Thyroid gland (tissue), 4 donors: ENCODE measurements at places on chromosomes 7 and 10. TPM values are rescaled to one million over a fixed set of nuclear protein-coding genes. Genes with fewer than 3 reads are reported as not detected.

DNA sequence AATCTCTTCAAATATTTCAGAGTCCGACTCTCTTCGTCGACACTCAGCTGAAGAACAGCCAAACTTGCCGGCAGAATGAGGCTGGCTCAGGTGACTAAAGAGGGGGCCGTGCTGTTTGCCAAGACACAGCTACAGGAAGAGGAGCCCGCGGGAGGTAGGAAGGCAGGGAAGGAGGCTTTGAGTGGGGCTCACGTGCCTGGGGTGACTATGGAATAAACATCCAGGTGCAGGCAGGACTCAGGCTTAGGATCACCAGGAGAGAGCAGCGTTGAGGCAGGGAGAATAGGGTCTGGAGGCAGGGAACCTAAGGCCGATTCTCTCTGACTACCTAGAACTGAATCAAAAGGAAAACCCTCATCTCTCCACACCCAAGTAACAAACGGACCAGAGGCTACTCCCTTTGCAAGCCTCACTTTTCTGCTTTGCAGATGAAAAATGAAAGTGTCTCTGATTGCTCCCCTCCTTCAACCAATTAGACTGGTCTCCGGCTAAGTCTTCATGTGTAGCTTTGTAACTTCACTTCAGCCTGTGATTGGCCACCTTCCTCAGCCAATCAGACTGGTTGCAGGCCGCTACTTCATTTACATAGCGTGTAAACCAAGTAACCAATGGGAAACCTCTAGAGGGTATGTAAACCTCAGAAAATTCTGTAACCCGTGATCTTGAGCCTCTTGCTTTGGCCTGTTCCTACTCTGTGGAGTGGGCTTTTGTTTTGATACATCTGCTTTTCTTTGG is 19.7 kb upstream of the BNIP3 start:
- H3K27ac ChIP-seq: peak overlapping the region; percentile 4
- no peaks in the 10 kb centered on the region for H3K36me3 ChIP-seq
- no peak overlapping the region for H3K4me3 ChIP-seq
- no peaks in the 10 kb centered on the region for H3K27me3 ChIP-seq

- H3K27ac ChIP-seq: no peak overlapping the region
- no peak overlapping the region for H3K4me3 ChIP-seq
- H3K27me3 ChIP-seq: no peaks in the 10 kb centered on the region
Observed at GRCh38 chr7:14834456-14834855, 68.1 kb downstream of the DGKB start.

- no peaks in the 10 kb centered on the region for H3K4me1 ChIP-seq
- DNase-seq: no peak
- H3K36me3 ChIP-seq: peaks cover 5% of the 10 kb centered on the region
- H3K27ac ChIP-seq: no peak overlapping the region
- H3K4me3 ChIP-seq: no peak overlapping the region
Observed at GRCh38 chr10:49752584-49752983, 9.5 kb downstream of the OGDHL start.

TAS2R3 gene
- total RNA-seq: 4.5 TPM

MKX gene
- 3.6 TPM for total RNA-seq

CDNF gene
- total RNA-seq: 5.0 TPM

GRCh38 chr10:103747193-103747865 is 108.0 kb downstream of the SH3PXD2A start:
- no peaks in the 10 kb centered on the region for H3K36me3 ChIP-seq
- H3K27me3 ChIP-seq: no peaks in the 10 kb centered on the region
- no peaks in the 10 kb centered on the region for H3K4me1 ChIP-seq
- H3K4me3 ChIP-seq: no peak overlapping the region

DNA sequence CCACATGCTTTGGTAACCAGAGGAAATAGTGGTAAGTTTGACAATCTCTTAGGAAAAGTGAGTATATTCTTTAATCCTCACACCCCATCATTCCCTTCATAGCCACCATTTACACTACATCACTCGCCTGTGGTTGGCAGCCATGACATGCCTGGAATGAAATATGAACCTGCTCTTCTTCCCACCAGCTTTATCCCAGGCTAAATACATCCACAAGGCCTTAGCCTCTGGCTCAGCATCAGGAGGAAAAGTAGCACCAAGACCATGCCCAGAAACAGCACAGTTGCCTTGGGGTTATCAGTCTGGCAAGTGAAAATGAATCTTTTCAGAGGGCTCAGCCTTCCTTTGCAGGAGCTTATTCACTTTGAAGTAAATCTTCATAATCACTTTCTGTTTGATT is 40.3 kb downstream of the SGCE start:
- H3K27ac ChIP-seq: no peak overlapping the region
- peaks cover 1% of the 10 kb centered on the region for H3K4me1 ChIP-seq
- no peak overlapping the region for H3K4me3 ChIP-seq
- no peaks in the 10 kb centered on the region for H3K36me3 ChIP-seq

DNA sequence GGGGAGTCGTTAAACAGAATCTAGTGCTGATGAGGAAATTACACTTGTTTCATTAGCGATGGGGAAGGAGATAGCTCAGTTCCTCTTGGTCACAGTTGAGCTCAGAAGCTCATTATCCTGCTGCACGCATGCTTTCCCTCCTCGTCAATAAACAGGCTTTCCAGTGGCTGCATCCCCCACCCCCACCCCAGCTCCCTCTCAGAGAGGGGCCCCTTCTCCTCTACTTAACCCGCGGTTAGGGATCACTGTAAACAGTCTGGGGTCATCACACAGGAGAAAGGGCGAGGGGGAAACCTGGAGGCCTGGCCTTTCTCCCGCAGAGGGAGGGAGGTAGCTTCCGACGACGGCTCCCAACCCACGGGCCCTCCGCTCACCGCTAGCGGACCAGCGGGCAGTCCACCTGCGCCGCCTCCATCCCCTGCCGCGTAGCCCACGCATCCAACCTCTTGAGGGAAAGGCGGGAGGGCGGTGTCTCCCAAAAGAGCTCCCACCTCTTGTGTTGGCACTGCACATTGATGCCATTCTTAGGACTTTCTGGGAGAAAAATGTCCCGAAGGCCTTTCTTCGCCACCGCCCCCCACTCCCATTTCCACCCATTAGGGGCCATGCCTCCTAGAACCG is 80.8 kb downstream of the PAX2 start:
- H3K27me3 ChIP-seq: peaks cover 42% of the 10 kb centered on the region
- H3K4me1 ChIP-seq: peaks cover 22% of the 10 kb centered on the region
- no peak overlapping the region for H3K27ac ChIP-seq
- H3K4me3 ChIP-seq: no peak overlapping the region

EPHA1 gene
- 17.2 TPM for total RNA-seq

- H3K27ac ChIP-seq: no peak overlapping the region
- H3K27me3 ChIP-seq: no peaks in the 10 kb centered on the region
- H3K4me1 ChIP-seq: peaks cover 23% of the 10 kb centered on the region
- peak; percentile 58 for DNase-seq
- no peaks in the 10 kb centered on the region for H3K36me3 ChIP-seq
Observed at GRCh38 chr7:2670720-2671391, 17.1 kb upstream of the AMZ1 start.

SORCS1 gene
- total RNA-seq: 1.2 TPM

DNA sequence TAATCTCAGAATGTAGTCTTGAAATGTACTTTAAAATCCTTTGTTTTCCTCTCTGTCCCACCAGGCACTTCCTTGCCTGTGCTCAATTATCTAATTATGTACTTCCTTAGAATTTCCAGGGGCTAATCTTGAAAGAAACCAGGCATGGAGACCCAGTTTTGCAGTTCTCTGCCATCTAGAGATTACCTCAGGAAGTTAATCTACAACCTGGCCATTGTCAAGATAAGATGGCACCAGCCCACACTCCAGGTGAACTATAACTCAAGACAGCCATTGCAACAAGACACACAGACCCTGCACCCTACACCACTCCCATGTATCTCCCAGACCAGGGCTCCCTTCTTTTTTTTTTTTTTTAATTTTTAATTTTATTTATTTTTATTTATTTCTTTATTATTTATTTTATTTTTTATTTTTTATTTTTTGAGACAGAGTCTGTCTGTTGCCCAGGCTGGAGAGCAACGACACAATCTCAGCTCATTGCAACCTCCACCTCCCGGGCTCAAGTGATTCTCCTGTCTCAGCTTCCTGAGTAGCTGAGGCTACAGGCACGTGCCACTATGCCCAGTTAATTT is 85.9 kb upstream of the TRIM24 start:
- no peaks in the 10 kb centered on the region for H3K27me3 ChIP-seq
- H3K4me3 ChIP-seq: no peak overlapping the region
- no peaks in the 10 kb centered on the region for H3K4me1 ChIP-seq
- H3K27ac ChIP-seq: no peak overlapping the region
- H3K36me3 ChIP-seq: no peaks in the 10 kb centered on the region

GRCh38 chr10:17125206-17125893 is 4.3 kb downstream of the CUBN start:
- H3K36me3 ChIP-seq: no peaks in the 10 kb centered on the region
- no peak overlapping the region for H3K27ac ChIP-seq
- no peaks in the 10 kb centered on the region for H3K27me3 ChIP-seq
- no peak for DNase-seq
- H3K4me3 ChIP-seq: no peak overlapping the region
- H3K4me1 ChIP-seq: no peaks in the 10 kb centered on the region
